Caki2 (cell line): ENCODE measurements at places on chromosomes 5 and 9.

DNA sequence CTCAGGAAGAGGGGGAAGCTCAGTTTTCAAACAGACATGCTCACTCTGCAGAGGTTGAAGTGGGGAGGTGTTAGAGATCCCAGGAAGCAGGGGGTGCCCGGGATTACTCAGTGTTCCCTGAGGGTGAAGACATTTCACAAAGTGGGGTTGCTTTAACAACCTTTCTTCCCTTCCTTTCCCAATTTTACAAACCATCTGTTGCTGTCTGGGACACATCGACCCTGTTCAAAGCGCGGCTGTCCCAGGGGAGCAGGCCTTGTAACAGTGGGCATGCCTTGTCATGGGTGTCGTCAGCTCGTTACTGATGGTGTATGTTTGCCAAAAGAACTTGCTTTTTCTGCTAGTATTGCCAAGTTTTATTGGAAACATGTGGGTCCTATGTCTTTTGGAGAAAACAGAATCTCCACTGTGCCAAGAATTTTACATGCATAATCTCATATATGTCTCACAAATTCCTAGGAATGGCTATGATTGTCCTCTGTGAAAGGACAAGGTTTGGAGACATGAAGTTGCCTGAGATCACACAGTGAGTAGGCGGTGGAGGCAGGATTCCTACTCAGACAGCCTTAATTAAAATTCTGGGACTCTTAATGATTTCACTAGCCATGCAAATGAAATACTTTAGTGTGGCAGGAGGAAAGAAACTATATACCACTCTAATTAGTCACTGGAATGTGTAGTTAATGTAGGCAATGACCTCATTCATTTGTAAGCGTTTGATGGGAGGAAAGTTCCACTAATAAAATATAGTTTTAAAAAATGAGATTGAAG lies 198.9 kb downstream of the NXNL2 start:
- no peak for DNase-seq

DNA sequence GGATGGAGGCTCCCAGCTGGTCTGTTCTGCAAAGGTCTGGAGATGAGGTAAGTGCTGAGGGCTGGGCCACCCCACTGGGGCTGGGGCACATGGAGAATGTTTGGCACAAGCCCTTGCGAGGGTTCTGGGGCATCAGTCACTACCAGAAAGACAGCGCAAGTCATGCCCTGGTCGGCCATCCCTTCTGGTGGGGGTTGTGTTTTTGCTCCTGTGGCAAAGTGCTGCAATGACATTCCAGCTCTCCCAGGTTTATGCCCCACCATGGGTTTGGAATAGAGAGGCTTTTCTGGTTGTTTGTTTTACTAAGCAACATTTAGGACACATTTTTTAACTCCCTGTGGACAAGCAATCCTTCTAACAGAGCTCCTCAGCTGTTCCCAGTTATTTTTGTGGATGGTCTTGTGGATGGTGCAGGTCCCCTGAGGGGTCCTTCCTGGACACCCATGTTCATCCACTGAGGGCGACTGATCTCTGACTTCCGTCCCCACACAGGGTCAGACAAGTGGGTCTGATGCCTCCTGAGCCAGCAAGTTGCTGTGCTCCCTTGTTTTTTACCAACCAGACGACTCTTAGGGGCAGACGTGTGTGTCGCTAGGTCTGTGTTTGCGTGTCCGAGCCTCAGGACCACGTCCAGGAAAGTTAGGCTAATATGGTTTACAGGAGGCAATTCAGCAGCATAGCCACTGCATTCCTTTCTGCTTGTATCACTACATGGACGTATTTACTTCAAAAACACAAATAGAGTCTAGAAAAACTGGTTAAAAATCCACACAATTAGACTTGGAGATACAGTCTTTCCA lies 64.9 kb upstream of the ECM2 start:
- DNase-seq = no peak

DNA sequence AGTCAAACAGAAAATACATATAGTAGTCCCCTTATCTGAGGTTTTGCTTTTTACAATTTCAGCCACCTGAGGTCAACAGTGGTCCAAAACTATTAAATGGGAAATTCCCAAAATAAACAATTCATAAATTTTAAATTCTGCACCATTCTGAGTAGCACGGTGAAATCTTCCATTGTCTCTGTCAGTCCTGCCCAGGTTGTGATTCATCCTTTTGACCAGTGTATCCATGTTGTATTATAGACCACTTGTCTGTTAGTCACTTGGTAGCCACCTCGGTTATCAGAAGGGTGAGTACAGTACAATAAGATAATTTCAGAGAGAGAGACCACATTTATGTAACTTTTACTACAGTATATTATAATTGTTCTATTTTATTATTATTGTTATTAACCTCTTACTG lies 2.8 kb downstream of the CCDC152 start:
- no peak for DNase-seq

- DNase-seq = no peak
Observed at GRCh38 chr5:1527533-1528205, 3.9 kb upstream of the LPCAT1 start.

GRCh38 chr5:133328800-133329199 lies 277.0 kb downstream of the HSPA4 start:
- no peak for DNase-seq

GRCh38 chr9:137313326-137313936 lies 11.4 kb upstream of the NRARP start:
- DNase-seq = no peak

- no peak for DNase-seq
Observed at GRCh38 chr5:157592594-157592993, 17.0 kb upstream of the ADAM19 start.

DNA sequence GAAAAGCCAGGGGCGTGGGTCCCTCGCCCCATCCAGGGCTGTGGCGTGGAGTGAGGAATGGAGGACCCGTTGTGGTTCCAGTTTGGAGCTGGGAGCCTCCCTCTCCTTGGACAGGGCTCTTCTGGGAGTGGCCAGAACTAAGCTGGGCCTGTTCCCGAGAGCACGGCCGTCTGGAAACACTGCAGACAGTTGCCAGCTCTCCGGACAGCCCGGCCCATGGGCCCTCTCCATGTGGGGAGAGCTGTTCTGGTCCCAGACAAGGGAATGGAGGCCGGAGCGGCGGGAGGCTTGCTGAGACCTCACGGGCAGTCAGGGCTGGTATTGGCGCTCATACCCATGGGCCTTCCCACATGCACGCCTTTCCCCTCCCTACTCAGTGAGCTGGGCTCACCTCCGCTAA lies 45.2 kb upstream of the FCN2 start:
- no peak for DNase-seq

DNA sequence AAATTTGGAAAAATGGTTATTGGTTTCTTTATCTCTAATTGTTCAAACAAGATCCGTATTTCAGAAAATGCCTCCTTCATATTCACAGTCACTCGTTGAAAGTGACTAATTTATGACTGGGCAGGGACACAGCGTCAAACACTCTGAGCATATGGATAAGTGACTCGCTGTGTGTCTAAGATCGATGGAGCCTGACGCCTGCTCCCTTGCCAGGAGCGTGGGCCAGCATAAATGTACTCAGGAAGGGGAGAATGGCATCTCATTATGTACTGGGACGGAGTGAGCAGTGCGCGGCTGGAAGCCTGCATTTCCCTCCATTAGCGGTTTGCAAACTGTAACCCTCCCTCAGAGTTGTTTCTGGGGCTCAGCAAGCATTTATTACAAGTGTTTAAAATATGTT lies 79.8 kb upstream of the CAST start:
- peak; percentile 61 for DNase-seq

GRCh38 chr5:40733879-40734563 lies 21.7 kb downstream of the TTC33 start:
- DNase-seq = no peak

- no peak for DNase-seq
Observed at GRCh38 chr9:91883503-91883902, 66.5 kb downstream of the ROR2 start.

- peak; percentile 33 for DNase-seq
Observed at GRCh38 chr5:146426853-146427618, 20.1 kb upstream of the TCERG1 start.

- no peak for DNase-seq
Observed at GRCh38 chr9:115035841-115036612, 81.9 kb downstream of the TNC start.

GRCh38 chr5:32339198-32339597 lies 26.5 kb upstream of the MTMR12 start:
- peak; percentile 13 for DNase-seq

- DNase-seq = no peak
Observed at GRCh38 chr5:171483551-171484135, 64.2 kb downstream of the FGF18 start.

- peak; percentile 85 for DNase-seq
Observed at GRCh38 chr9:130024597-130024994, 18.4 kb downstream of the FNBP1 start.

GRCh38 chr9:116952436-116952810 lies 265.3 kb downstream of the TRIM32 start:
- peak; percentile 19 for DNase-seq

DNA sequence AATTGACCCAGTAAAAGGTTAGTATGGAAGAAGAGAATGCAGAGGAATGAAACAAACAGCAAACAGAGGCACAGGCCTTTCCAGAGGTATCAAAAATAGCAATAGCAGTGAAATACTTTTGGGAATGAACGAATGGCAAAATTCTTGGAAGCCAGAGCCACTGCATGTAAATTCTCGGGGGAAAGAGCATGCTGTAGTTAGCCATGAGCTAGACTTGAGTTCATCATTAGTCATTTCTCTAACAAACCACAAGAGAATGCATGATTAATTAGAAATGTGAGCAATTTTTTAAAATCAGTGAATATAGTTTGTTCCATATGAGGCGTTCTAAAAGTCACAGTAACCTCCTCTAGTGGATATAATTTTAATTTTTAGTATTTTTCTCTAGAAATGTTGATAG lies 170.3 kb upstream of the PRR16 start:
- no peak for DNase-seq

- DNase-seq = no peak
Observed at GRCh38 chr5:111745075-111745739, 11.8 kb downstream of the NREP start.

- DNase-seq = no peak
Observed at GRCh38 chr5:94802450-94802849, 184.0 kb downstream of the SLF1 start.

GRCh38 chr5:15442193-15442570 lies 57.8 kb upstream of the FBXL7 start:
- DNase-seq = no peak

DNA sequence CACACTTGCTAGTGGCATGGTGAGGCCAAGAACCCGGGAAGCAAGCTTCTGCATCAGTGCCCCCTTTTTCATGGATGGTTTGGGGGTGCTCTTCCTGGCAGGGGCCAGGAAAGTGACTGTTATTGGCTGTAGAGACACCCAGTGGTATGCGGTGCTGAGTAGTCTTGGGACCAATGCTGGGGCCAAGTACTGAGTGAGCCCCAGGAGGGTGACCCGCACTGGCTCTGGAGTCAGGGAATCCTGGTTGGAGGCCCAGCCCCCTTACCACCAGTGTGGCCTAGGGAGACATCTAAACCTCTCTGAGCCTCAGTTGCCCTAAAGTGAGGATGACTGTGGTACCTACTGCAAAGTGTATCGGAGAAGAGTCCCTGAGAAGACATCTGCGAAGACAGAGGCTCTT lies 41.2 kb upstream of the SYNPO start:
- DNase-seq = no peak

GRCh38 chr5:141512911-141513626 lies 24.2 kb downstream of the PCDHGC5 start:
- DNase-seq = peak; percentile 48

DNA sequence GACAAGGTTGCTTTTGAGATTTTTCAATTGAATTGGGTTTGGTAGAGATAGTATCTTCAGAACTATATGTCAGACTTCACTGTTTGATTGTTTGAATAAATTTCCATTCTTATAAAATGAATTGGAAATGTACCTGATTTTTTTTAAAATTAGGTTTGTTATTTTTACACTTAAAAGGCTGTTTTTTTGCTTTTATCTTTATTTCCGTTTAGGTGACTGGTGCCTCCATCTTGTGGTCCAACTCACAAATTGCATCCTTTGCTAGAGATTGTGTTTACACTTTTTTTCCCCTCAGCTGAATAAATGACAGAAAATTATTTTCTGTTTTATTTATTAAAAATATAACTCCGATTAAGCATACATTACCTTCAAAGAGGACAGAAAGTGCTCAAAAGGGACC lies 15.6 kb downstream of the NDUFAF2 start:
- no peak for DNase-seq

DNA sequence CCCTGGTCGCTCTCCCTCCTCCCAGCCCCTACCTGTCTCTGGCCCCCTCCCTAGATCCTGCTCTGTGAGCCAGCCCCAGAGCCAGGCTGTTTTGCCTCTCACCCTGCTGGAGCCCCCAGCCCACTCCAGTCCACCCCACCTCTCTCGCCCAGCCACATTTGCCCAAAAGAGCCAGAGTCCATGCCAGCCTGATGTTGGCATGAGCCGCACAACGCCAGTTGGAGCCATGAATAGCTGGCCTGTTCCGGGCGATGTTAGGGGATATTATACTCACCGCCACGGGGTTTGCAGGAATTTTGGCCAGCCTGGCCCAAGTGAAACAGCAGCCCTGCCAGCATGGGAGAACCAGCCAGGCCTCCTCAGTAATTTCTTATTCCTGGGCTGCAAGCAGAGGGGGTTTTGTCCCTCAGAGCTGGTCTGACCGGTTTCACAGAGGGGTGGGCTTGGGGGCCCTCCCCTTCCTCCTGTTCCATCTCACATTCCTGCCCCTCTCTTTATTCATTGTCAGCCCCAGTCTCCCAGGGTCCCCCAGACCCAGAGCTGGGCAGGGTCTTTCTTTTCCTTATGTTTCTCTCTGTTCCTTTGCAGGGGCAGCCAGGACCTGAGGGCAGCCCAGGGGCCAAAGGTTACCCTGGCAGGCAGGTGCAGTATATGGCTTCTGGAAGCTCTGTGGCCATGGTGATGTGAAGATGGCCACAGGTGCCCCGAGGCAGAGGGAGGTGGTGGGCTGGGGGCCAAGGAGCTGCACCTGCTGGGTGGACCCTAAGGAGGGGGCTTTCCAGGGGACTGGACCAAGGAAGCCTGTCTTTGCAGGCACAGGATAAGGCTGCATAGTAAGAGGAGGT lies 50.1 kb downstream of the COL27A1 start:
- no peak for DNase-seq

DNA sequence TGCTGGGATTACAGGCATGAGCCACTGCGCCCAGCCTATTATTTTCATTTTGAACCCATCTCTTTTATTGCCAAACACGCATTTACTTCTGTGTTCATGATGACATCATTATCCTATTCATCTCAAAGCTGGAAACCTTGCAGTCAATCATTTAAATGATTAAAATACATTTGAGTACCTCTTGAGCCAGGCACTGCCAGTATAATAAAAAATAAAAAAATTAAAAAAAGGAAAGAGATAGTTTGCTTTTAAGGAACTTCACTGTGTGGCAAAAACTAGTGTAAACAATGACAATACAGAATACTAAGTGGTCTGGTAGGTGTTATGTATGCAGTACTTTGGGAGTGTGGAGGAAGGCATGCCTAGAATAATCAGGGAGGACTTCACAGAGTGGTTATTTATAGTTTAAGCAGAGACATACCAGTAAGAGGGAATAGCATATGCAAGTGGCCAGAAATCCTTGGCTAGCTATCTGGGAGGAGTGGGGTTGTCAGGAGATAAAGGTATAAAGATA lies 8.6 kb downstream of the NSD1 start:
- DNase-seq = no peak

DNA sequence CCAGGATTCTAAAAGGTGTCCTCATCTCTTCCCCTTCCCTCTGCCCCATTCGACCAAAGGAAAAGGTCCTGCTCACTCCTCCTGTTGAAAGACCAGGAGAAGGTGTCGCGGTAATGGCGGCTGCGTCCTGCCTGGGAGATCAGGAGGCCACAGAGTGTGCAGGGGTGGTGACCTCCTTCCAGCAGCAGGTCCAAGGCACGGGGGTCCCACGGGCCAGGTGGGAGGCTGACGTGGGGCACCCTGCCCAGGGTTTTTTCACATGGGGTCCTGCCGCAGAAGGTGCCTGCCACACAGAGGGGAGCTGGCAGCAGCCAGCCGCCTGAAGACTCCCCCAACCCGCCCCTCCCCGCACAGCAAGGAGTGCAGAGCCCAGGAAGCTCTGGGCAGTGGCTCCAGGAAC lies 22.2 kb upstream of the ADAMTS2 start:
- DNase-seq = no peak
